ENCODE measurements at places on chromosomes 2 and 18. TPM values are rescaled to one million over a fixed set of nuclear protein-coding genes. Genes with fewer than 3 reads are reported as not detected.

- DNase-seq: no peak
Measured at GRCh38 chr2:112754564-112754963, 9.8 kb downstream of the CKAP2L start.

GRCh38 chr2:173741759-173742158 lies 223.4 kb downstream of the SP3 start:
- peak; percentile 5 for DNase-seq

DNA sequence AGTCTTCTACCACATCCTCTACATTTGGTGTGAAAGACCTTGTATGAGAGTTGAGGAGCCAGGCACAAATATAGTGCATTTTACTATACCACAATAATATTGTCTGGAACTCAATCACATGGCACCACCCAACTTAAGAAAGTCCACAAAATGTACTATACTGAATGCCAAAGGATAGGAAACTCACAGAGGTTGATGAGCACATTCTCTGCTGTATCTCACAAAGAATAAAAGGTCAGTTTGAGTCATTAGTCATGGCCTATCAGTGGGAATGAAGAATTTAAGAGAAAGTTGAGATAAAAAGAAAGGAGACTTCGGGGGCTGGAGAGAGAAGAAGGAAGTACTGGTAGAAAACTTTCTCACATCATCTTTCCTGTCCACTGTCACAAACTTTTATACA lies 134.3 kb downstream of the RDH14 start:
- no peak for DNase-seq

Gene LHCGR
- not detected for total RNA-seq

DNA sequence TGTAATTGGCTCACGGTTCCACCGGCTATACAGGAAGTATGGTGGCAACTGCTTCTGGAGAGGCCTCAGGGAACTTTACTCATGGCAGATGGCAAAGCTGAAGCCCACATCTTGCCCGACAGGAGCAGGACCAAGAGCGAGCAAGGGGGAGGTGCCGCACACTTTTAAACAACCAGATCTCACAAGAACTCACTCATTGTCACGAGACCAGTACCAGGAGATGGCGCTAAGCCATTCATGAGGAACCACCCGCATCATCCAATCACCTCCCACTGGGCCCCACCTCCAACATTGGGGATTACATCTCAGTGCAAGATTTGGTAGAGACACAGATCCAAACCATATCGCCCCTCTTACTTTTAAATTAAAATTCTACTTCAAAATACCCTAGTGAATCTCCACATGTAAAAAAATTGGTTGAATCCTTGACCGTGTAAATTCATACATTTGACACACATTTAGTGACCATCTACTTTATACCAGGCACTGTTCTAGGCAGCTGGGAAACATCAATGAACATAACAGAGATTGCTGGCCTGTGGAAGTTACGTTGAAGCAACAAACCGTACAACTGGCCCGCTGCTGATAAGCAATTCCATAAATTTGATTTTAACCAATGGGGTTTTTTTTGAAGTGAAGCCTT lies 87.6 kb downstream of the ALPK2 start:
- DNase-seq: peak; percentile 5

GRCh38 chr2:84700006-84700405 lies 180.9 kb downstream of the TRABD2A start:
- no peak for DNase-seq

Gene RGPD3
- total RNA-seq: 0.07 TPM

Gene ASXL3
- not detected for total RNA-seq

DNA sequence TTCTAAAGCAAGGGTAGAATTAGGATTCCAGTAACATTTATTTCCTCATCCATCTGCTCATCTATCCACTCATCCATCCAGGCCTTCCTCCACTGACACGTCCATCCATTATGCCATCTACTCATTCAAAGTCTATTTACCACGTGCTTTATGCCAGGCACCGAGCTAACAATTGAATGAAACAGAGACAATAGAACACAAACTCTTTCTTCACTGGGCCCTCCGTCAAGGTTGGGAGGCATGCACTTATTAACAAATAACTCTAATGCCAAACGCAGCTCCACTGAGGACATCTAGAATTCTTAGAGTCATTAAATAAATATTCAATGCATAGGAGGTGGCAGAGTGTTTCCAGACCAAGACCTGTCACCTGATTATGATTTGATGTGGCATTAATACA lies 262.7 kb downstream of the CYRIA start:
- no peak for DNase-seq

Gene LOXHD1
- not detected for total RNA-seq

Gene IL36G
- total RNA-seq: not detected

- no peak for DNase-seq
Measured at GRCh38 chr2:42926434-42927333, 134.3 kb upstream of the HAAO start.

DNA sequence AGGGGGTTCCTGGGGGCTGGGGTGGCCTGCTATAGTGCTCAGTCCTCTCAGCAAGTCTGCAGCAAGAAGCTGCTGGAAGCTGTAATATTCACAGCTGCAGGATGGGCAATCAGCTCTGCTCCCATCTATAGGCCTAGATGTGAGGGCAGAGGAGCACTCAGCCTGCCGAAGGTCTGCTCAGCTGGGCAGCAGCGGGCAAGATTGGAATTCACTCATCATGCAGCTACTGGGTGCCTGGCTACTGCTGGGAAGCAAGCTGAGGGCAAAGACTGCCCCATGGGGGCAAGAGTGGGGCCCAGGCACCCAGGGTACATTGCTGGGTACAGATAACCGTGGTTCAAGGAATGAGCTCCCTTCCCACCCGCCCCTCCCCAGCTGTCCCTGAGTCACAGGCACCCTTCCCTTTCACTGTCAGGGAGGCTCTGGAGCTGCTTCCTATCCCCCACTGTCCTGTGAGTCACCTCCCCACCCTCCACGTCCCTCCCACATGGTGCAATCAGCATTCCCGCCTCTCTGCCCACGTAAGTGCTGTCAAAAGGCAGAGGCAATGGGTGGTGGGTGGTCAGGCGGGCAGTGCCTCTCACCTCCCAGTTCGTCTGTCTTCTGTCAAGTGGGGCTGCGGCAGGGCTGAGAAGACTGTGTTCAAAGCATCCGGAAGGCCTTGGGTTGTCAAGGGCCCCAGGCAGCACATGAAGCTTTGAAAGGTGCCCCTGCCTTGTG lies 169.2 kb downstream of the TRIM43 start:
- DNase-seq: peak; percentile 79

- DNase-seq: no peak
Measured at GRCh38 chr2:28350791-28351285, 41.8 kb upstream of the FOSL2 start.

Gene GPR45
- not detected for total RNA-seq

DNA sequence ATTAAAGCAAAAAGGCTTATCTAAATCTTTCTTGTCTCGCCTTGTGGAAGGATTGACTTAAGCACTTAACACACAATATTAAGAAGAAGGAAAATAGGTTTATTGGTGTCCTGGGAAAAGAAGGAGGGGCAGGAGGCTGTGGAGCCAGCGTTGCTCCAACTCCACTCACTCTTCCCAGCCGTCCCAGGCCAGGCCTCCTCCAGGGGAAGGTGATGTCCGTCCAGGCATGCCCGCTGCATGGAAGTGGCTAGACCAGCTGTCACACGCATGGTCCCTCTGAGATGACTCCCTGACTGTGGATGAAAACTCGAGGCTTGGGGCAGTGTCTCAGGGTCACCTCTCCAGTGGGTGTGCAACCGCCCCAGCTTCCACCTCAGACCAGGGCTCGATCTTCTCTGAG lies 281.1 kb downstream of the GALR1 start:
- DNase-seq: no peak

Gene ZSWIM2
- total RNA-seq: not detected

Data from MG63 (cell line).